Panc1 (cell line): ENCODE measurements at places on chromosomes 13 and 19.

GRCh38 chr19:13024951-13025697 is 29.8 kb downstream of the NFIX start:
- peak overlapping the region; percentile 99 for H3K27ac ChIP-seq
- H3K4me1 ChIP-seq = peaks cover 47% of the 10 kb centered on the region
- DNase-seq = no peak
- H3K4me3 ChIP-seq = peak overlapping the region; percentile 53
- H3K36me3 ChIP-seq = no peaks in the 10 kb centered on the region

DNA sequence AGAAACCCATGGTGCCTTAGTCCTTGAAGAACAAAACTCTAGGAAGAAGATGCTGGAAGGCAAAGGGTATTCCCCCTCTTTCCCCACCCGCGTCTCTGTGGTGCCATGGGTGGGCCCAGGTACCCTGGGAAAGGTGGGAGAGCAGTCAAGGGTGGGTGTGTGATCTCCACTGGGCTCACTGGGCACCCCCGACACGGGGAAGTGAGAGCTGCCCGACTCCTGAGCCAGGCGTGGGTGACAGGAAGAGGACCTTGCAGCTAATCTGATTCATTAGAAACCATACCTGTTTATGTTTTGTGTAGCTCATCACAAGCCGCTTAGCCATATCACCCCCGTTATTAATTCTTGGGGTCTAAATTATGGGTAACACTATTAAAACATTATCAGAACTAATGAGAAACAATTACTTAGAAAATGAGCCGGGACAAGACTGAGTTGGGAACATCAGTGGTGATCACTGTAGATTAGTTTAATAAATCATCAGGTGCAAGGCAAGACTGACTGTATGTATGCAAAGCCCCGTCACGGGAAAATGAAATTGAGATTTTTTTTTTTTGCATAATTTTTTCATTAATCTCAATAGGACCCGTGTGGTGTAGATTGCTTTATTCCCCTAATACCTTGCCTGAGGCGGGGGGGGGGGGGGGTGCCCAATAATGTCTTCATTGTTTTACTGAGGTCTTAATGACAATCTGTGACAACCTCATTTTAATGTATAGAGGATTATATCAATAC is 77.3 kb downstream of the ZIC5 start:
- no peaks in the 10 kb centered on the region for H3K27me3 ChIP-seq
- no peak overlapping the region for H3K27ac ChIP-seq
- no peaks in the 10 kb centered on the region for H3K36me3 ChIP-seq
- H3K4me1 ChIP-seq = no peaks in the 10 kb centered on the region; the same call in 1 of the 2 replicates
- no peak for DNase-seq

DNA sequence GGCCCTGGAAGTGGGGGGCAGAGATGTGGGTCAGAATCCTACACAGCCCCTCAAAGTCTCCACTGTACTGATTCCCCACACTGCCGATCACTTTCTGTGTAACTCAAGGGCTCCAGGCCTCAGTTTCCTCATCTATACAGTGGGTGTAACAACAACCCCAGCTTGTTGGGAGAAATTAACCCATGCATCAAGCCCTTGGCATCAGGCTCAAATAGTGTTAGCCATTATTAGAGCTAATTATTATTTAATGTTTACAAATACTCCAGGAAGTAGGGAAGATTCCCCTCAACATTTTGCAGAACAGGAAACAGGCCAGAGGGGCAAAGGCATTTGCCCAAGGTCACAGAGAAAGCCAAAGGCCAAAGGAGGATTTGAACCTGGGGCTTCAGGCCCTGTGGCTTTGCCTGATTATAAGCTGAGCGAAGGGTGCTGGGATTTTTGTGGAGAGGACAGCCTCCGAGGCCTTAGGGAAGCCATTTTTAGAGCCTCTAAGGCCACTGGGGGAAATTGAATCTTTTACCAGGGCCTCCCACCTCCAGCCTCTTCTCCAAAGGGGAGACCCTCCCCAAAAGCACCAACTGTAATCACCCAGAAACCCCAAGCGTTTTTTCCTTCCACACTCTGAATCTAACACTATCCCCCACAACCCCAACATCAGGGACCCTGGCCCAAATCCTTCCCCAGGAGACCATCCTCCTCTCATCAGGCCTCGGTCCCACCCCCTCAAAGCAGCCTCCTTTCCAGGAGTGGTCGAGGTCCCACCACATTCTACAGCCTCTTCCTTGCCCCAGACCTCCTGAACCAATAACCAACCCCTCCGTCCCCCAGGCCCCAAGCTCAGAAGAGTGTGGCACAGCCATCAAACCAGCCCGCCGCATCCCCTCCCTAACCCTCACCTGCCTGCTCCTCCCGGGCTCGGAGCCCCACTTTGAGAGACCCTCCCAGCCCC is 1.1 kb downstream of the FKBP8 start:
- DNase-seq = no peak
- H3K36me3 ChIP-seq = peaks cover 2% of the 10 kb centered on the region
- H3K4me3 ChIP-seq = peak overlapping the region; percentile 54
- no peaks in the 10 kb centered on the region for H3K27me3 ChIP-seq
- H3K4me1 ChIP-seq = peaks cover 11% of the 10 kb centered on the region; the same call in 1 of the 2 replicates

- no peaks in the 10 kb centered on the region for H3K27me3 ChIP-seq
- H3K27ac ChIP-seq = no peak overlapping the region
- no peak for DNase-seq
- H3K4me3 ChIP-seq = no peak overlapping the region
Observed at GRCh38 chr19:46726971-46727501, 10.1 kb upstream of the PRKD2 start.

DNA sequence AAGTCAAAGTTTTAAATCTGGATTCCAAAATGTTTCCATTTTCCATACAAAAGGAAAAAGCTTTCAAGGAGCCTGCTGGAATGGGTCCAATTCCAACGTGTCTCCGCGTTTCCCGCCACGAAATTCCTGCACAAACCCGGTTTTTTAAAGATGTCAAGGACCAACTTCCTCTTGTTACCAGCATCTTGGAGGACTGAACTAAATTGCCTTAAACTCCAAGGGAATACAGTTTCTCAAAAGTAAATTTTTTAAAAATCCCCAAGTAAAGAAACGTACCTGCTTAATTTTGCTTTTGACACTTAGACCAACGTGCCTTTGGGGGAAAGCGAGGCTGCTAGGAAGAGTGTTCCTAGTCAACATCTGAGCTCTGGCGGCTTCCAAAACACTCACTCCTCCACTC is 12.3 kb upstream of the SOX1 start:
- no peaks in the 10 kb centered on the region for H3K4me1 ChIP-seq
- H3K36me3 ChIP-seq = no peaks in the 10 kb centered on the region
- DNase-seq = no peak
- H3K27me3 ChIP-seq = no peaks in the 10 kb centered on the region; the same call in 1 of the 2 replicates

DNA sequence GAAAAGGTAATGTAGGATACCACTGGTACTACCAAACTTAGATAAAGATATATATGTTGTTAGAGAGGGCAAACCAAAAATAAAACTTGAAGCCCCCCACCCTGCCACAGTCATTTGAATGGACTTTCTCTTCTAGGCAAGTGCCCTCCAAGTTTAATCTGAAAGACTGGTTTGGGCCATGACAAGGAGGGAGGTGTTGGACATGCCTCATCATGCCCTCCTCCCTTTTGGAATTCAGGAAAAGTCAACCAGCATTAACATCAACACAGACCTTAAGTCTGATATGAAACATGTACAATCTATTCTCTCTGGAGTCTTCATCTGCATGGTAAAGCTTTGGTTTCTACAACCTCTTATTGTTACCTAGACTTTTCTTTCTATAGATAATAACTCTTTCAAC is 46.3 kb upstream of the GPR12 start:
- no peak for DNase-seq
- no peak overlapping the region for H3K4me3 ChIP-seq
- H3K27ac ChIP-seq = no peak overlapping the region
- H3K4me1 ChIP-seq = no peaks in the 10 kb centered on the region

DNA sequence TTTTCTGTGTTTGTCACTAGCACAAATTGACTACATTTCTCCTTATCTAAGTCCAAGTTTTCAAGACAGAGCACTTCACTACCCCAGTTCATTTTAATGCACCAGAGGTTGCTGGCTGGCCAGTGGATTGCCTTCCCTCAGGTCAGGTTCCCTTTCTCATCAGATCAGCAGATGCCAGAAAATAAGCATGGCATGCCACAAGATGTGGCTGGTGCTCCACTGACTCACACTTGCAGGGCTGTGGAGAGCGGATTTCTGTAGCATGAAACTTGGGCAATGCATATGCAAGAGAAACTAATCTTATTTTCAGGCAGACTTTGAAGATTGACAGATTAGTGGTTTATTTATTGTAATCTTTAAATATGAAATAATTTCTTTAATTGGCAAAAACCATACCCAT is 79.5 kb downstream of the RUBCNL start:
- no peak overlapping the region for H3K27ac ChIP-seq
- DNase-seq = no peak
- no peaks in the 10 kb centered on the region for H3K36me3 ChIP-seq
- no peak overlapping the region for H3K4me3 ChIP-seq
- no peaks in the 10 kb centered on the region for H3K4me1 ChIP-seq

DNA sequence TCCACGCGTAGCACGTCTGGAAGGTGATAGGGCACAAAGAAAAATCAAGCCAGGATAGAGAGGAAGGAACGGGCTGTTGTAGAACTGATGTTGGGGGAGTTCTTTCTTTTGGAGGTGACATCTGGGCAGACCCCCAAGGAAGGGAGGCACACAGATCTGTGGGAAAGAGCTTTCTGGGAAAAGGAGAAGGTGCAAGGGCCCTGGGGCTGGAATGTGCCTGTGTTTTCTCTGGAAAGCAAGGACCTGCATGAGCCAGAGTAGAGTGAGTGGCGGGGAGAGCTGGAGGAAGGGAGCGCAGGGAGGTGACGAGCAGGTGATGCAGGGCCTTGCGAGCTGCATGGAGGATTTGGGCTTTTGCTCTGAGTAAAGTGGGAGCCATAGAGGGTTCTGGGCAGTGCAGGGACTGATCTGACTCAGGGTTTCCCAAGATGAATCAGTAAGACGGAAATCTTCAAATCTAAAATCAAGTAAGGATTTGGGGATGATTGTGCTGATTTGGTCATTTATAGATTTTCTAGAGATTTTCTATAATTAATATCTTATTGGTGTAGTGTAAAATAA is 30.8 kb downstream of the SMARCA4 start:
- no peak overlapping the region for H3K4me3 ChIP-seq
- H3K4me1 ChIP-seq = no peaks in the 10 kb centered on the region

GRCh38 chr19:49907745-49908446 is 11.2 kb upstream of the IL4I1 start:
- no peak for DNase-seq
- H3K4me3 ChIP-seq = no peak overlapping the region
- no peaks in the 10 kb centered on the region; the same call in 1 of the 2 replicates for H3K36me3 ChIP-seq
- no peaks in the 10 kb centered on the region for H3K27me3 ChIP-seq

GRCh38 chr13:48925001-48925400 is 50.7 kb upstream of the FNDC3A start:
- H3K27me3 ChIP-seq = no peaks in the 10 kb centered on the region
- no peak overlapping the region for H3K4me3 ChIP-seq
- H3K4me1 ChIP-seq = no peaks in the 10 kb centered on the region

GRCh38 chr19:19193926-19194325 is 1.9 kb downstream of the RFXANK start:
- peak overlapping the region; percentile 76 for H3K4me3 ChIP-seq
- DNase-seq = no peak
- no peaks in the 10 kb centered on the region; the same call in 1 of the 2 replicates for H3K36me3 ChIP-seq
- H3K27me3 ChIP-seq = no peaks in the 10 kb centered on the region

DNA sequence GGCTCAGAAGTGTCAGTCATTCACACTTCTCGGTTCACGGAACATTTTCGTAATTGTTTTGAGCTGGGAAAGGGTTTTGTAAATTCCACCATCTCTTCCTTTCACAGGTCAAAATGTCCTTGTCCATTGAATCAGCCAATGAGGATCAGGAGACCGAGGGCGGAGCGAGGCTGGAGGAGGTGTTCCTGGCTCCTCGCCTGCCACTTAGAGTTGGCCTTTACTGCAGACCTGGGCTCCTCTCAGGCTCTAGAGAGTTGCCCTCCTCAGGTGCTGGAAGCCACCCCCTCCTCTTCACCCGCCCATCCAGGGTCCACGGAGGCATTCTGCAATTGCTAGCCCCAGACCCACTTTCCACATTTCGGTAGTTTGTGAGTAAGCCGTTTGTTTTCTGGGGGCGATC is 370.4 kb downstream of the IRS2 start:
- H3K36me3 ChIP-seq = no peaks in the 10 kb centered on the region
- no peak overlapping the region for H3K4me3 ChIP-seq
- no peak for DNase-seq
- no peaks in the 10 kb centered on the region; the same call in 1 of the 2 replicates for H3K4me1 ChIP-seq

- peaks cover 5% of the 10 kb centered on the region for H3K27me3 ChIP-seq
- DNase-seq = no peak
- no peak overlapping the region for H3K4me3 ChIP-seq
- no peaks in the 10 kb centered on the region for H3K4me1 ChIP-seq
Observed at GRCh38 chr19:30314056-30314804, 58.0 kb upstream of the ZNF536 start.

DNA sequence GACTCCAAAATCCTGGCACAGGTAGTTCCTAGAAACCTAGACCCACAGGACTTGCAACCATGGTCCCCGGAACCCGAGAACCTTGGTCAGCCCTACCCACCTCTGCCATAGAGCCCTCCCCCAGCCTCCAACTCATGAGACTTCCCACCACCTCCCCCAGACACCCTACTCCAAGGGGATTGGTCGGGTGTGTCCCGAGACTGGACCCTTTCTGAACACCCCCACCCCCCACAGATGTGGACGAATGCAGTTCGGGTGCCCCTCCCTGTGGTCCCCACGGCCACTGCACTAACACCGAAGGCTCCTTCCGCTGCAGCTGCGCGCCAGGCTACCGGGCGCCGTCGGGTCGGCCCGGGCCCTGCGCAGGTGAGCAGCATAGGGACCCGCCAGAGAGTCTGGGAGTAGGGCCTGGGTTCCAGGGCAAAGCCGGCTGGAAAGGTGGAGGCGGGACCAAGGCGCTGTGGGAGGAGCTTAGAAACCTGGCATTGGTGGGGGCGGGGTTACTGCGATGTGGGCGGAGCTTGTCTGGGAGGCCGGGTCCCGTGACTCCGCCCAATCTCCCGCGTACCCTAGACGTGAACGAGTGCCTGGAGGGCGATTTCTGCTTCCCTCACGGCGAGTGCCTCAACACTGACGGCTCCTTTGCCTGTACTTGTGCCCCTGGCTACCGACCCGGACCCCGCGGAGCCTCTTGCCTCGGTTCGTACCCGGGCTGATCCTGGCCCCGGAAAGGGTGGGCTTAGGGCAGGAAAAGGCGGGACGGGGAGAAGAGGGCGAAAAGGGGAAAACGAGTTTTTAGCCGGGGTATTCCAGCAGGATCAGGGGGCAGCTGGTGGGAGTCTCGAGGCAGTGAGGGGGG is 11.9 kb downstream of the LTBP4 start:
- H3K27ac ChIP-seq = no peak overlapping the region
- DNase-seq = no peak
- no peaks in the 10 kb centered on the region for H3K27me3 ChIP-seq
- H3K4me3 ChIP-seq = no peak overlapping the region
- H3K4me1 ChIP-seq = no peaks in the 10 kb centered on the region

DNA sequence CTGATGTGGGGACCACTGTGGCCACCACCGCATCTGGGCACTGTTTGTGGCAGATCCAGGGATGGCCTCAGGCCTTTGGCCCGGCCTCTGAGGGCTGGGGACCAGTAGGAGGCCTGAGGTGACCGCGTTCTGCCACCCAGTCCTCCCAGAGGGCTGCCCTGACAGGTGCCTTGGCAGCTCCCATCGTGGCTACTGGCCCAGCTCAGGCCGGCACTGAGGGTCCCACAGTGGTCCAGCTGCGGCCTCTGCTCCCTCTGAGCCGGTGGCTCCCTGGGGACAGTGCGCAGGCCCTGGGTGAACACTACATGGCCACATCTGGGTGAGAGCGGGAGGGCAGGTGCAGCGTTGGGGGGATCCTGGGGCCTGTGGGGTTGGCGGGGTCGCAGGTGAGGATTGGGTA is 61.9 kb downstream of the KDM4B start:
- no peak for DNase-seq
- no peak overlapping the region for H3K4me3 ChIP-seq
- no peaks in the 10 kb centered on the region for H3K27me3 ChIP-seq
- no peak overlapping the region for H3K27ac ChIP-seq
- no peaks in the 10 kb centered on the region for H3K4me1 ChIP-seq
